ENCODE measurements at places on chromosomes 5 and 9.
A peak's percentile ranks its signal among the peaks of the same experiment; 100 is the strongest.

DNA sequence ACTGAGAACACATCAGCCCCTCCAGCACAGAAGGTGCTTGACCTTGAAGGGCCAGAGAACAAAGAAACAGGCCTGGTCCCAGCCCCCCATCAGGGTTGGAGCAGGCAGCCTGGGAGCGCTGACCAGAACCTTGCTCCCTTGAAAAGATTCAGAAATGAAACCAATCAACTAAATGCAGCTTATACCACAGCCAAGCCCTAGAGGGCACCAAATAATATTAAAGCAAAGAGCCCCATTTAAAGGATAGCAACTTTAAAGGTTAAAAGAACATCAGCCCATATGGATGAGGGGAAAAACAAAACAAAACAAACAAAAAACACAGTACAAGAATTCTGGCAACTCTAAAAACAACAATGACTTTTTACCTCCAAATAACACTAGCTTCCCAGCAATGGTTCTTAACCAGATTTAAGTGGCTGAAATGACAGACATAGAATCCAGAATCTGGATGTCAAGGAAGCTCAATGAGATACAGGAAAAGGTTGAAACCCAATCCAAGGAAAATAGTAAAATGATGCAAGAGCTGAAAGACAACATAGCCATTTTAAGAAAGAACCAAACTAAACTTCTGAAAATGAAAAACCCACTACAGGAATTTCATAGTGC, 471.9 kb downstream of the MTRR start:
- DNase-seq = no peak

DNA sequence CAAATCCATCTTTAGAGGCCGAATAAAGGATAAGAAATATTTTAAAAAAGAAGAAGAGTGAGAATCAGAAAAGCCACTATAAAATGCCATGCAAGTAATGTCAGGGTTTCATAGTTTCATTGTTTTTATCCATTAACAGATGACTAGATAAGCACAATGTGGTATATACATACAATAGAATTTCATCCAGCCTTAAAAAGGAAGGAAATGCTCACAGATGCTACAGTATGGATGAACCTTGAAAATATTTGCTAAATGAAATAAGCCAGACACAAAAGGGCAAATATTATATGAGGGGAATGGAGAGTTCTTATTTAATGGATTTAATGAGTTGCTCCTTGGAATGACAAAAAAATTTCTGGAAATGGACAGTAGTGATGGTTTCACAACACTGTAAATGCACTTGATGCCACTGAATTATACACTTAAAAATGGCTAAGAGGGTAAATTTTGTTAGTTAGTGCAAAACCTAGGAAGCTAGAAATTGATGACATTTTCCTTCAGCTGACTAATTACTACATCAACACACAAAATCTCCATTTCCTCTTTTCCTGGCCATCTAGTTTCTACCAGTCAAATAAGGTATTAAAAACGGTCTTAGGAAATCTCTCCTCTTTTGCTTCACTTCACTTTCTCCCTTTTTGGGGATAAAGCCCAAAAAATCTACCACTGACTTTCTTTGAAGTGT, 86.6 kb downstream of the GNA14 start:
- DNase-seq = no peak

- no peak for DNase-seq
Measured at GRCh38 chr9:121399126-121399882, 29.3 kb upstream of the STOM start.

GRCh38 chr5:75734913-75735789, 17.9 kb upstream of the POC5 start:
- peak; percentile 2 for DNase-seq

DNA sequence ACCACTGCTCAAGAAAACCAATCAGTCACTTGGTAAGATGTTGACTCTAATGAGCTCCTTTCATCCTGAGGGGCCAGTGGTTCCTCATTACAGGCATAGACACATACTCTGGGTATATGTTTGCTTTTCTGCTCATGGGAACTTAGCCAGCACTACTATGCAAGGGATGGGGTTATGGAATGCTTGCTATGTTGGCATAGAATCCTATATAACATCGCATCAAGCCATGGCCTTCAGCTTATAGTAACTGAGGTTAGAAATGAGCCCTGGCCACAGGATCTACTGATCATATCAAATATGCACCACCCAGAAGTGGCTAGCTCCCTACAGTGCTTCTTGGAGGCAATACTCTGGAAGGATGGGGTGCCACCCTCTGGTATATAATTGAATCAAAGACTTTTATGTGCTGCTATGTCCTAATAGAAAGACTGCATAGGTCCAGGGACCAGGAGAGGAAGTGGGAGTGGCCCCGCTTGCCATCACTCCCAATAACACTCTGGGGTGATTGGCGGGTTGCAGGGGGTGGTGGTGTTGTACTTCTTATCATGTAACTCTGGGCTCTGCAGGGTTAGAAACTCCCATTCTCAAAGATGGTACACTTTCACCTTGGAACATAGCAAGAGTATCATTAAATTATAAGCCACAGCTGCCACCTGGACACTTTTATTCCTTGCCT, 70.3 kb downstream of the ZNF366 start:
- no peak for DNase-seq

GRCh38 chr9:126991183-126991582, 76.6 kb downstream of the RALGPS1 start:
- DNase-seq = no peak

- DNase-seq = no peak
Measured at GRCh38 chr9:98378206-98378780, 122.8 kb upstream of the TBC1D2 start.

GRCh38 chr5:148147415-148147814, 20.9 kb upstream of the SPINK14 start:
- DNase-seq = no peak

DNA sequence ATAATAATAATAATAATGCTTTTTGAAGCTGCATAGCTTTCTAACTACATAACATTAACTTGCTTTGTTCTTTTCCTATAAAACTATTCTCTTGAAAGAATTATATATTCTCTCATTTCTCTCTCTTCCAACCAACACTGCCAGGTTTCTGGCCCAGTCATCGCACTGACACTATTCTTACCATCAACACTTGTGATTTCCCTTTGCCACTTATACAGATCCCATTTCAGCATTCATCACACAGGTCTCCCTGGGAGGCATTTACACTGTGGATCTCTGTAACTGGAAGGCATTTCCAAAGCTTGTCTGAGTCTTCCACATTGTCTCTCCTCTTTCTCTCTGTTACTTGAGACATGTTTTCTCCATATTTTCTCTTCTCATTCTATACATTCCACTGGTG, 777.8 kb upstream of the ACO1 start:
- DNase-seq = no peak

- DNase-seq = no peak
Measured at GRCh38 chr5:178308541-178309092, 76.0 kb upstream of the PHYKPL start.

DNA sequence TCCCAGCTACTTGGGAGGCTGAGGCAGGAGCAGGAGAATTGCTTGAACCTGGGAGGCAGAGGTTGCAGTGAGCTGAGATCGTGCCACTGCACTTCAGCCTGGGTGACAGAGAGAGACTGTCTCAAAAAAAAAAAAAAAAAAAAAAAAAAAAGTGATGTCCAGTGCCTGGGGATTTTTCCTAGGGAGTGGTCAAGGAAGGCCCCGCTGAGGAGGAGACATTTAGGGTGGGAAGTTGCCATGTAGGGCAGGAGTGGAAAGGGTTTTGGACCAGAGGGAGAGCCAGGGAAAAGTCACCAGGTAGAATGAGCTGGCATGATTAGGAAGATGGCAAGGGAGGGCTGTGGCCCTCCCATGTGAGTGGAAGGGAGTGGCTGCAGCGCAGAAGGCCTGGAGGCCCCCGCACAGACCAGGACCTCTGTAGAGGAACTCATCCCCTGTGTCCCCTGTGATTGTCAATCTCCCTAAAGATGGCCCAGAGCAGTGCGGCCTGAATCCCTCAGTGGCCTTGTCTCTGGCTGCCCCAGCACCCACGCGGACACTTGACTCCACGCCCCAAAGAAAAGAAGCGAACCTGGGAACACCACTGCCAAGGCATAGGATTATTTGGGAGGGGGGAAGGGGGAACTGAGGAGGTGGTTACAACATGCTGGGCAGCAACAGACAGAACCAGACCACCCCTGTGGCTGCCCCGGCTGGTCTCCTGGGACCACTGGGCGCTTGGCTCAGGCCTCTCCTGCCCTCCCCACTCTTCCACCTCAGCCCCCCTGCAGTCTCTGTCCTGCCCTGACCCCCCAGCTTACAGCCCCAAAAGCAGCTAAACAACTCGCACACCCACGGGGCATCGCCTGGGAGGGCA, 2.6 kb upstream of the SQSTM1 start:
- DNase-seq = no peak

DNA sequence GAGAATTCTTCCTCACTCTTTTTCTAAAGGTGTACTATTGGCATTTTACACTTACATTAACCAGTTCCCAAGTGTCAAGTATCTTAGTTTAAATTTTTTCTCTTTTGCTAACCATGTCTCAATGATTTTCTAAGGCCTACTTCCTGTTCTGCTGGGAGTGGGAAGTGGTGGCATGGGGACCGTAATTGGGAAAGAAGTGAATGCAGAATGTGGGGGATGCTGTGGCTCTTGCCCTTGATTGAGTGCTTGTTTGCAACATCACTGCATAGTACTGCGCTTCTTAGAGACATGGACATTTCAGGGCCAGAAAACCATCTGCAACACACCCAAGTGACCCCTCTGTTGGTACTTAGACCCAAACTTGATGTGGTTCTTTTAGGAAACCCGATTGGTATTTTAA, 32.8 kb downstream of the MRRF start:
- DNase-seq = no peak

GRCh38 chr9:124208571-124208970, 49.2 kb upstream of the NEK6 start:
- DNase-seq = no peak

GRCh38 chr5:115542086-115542485, 2.5 kb downstream of the FEM1C start:
- no peak for DNase-seq

GRCh38 chr5:126921241-126922091, 108.9 kb downstream of the MARCHF3 start:
- no peak for DNase-seq

DNA sequence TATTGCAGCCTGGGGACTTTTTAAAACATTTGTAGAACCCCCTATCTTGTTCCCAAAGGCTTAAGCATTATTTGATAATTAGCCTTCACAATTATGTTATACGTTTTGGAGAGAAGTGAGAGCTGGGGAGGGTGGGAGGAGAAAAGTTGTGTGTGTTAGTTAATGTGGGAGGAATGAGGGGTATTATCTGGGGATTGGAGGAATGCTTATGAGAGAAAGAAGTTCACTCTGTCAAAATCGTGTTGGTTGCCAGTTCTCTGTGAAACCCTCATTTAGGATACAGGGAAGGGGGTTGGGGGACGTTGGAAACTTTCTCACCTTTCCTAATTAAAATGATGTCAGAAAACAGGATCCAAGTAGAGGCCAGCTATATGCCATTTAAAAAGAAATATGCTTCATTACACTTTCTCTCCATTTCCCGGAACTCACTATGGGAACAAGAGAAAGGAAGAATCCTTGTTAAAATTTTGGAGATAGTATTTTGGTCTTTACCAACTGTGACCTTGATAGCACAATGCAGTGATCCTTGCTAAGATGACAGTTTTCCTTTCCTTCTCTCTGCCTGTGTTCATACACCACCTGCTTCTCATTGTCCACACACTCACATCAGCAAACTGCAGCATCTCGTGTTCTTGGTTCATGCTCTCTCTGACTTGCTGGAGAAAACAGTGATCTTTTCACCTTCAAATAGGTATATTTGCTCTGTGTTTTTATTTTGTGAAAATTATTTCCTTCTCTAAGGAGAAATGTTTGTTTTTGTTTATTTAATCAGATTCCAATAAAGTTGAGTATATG, 336.7 kb upstream of the CLINT1 start:
- DNase-seq = no peak

- DNase-seq = no peak
Measured at GRCh38 chr5:38639377-38640358, 83.2 kb upstream of the LIFR start.

DNA sequence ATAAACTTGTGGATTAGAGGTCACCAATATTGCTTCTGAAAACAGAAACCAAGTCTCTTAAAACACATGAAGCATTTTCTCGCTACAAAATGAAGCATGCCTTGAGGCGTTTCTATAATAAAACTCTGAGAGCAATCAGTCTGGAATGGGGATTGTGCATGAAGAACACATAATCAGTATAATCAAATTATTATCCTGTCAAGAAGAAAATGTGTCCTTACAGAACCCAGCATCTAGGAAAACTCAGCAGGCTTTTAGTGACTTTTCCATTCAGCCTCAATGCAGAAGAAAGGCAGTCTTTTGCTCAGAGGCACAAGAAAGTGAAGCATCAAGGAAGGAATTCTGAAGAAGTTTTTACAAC, 121.9 kb downstream of the CDH18 start:
- no peak for DNase-seq

Data from central memory CD4-positive, alpha-beta T cell (primary cell).